Smooth muscle cell of bladder (primary cell): ENCODE measurements at places on chromosomes 12 and 14. TPM values are rescaled to one million over a fixed set of nuclear protein-coding genes. Genes with fewer than 3 reads are reported as not detected.

PTGDR gene
- total RNA-seq: under 0.01 TPM in 1 of 2 replicates, not detected in the other

PYGL gene
- 78.5 and 100 TPM in 2 replicates for total RNA-seq

SLC25A29 gene
- 23.5 and 29.3 TPM in 2 replicates for total RNA-seq

BEGAIN gene
- 0.18 TPM in 1 of 2 replicates, not detected in the other for total RNA-seq

OS9 gene
- total RNA-seq: 180 and 267 TPM in 2 replicates

NUAK1 gene
- 17.9 and 25.8 TPM in 2 replicates for total RNA-seq

RGS6 gene
- total RNA-seq: not detected in 2 replicates

JAG2 gene
- total RNA-seq: 0.57 and 1.2 TPM in 2 replicates

AJUBA gene
- 31.0 and 47.3 TPM in 2 replicates for total RNA-seq

ASCL1 gene
- total RNA-seq: not detected in 2 replicates

GCH1 gene
- total RNA-seq: 11.7 and 12.4 TPM in 2 replicates

FLRT2 gene
- total RNA-seq: 2.8 and 8.0 TPM in 2 replicates

MYF5 gene
- not detected in 2 replicates for total RNA-seq

KLRC2 gene
- total RNA-seq: not detected in 2 replicates

PTCSC3 gene
- total RNA-seq: not detected in 2 replicates

YY1 gene
- total RNA-seq: 28.3 and 38.1 TPM in 2 replicates

PDZRN4 gene
- 0.09 and 0.14 TPM in 2 replicates for total RNA-seq

INSM2 gene
- total RNA-seq: not detected in 2 replicates

SERPINA9 gene
- total RNA-seq: not detected in 2 replicates

CD27 gene
- total RNA-seq: 0.09 and 0.14 TPM in 2 replicates

BBOF1 gene
- total RNA-seq: 8.7 and 9.8 TPM in 2 replicates

CCDC175 gene
- not detected in 2 replicates for total RNA-seq
